ENCODE measurements at places on chromosomes 12 and 14.

- DNase-seq = no peak
These were observed 456.7 kb downstream of the AEBP2 start for GRCh38 chr12:19896041-19896440.

GRCh38 chr14:38001501-38001900, 206.2 kb upstream of the SSTR1 start:
- DNase-seq = no peak

GRCh38 chr12:20585913-20586312, 109.2 kb upstream of the SLCO1C1 start:
- DNase-seq = no peak

- peak; percentile 48 for DNase-seq
These were observed 9.9 kb downstream of the BCL7A start for GRCh38 chr12:122031342-122032216.

DNA sequence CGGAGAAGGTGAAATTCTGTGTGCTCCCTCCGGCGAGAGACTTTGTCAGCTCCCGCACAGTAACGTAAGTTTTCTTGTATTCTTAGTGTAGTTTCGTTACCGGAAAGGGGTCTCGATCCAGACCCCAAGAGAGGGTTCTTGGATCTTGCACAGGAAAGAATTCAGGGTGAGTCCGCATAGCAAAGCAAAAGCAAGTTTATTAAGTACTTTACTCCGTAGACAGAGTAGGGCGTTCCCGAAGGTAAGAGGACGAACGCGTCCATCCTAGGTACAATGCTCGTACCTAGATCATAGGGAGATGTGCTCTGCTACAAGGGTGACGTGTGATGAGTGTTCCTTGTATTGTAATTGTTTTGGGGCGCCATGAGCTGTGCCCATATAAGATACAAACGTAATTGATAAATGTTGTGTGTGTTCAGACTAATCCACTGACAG, 293 bp downstream of the IFI27L1 start:
- DNase-seq = peak; percentile 54

DNA sequence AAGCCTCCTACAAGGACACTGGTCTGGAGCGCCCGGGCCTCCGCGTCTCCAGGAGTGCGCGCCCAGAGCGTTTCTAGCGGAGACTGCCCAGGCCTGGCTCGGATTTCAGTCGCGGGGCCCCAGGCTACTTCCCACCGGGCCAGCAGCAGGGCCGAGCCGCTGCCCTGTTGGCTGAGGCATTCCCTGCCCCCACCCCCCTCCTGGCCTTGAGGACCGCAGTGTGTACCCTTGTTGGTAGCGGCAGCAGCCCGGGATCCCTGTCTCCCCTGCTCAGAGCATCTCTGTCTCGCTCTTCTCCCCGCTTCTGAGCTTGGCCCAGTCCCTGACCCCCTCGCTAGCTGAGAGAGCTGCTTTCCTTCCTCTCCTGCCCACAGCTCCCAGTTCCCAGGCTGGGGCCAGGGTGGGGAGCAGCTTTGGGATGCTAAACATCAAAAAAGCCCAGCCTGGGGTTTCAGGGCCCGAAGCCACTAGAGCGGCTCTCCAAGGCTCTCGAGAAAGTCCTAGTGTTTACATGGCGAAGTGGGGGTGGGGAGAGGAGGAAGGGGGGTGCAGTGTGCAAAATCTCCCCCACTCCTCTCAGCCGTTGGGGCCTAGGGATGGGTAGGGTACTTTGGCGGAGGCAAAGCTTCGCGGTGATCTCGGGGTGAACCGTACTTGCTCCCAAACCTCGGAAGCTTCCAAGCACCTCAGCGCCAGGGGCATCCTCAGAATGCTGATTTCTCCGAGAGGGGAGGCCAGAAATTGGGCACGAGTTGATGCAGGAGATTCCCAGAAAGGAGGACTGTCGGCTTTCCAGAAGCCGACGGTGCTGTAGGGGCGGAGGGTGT, 6.4 kb downstream of the NKX2-1 start:
- DNase-seq = peak; percentile 81

DNA sequence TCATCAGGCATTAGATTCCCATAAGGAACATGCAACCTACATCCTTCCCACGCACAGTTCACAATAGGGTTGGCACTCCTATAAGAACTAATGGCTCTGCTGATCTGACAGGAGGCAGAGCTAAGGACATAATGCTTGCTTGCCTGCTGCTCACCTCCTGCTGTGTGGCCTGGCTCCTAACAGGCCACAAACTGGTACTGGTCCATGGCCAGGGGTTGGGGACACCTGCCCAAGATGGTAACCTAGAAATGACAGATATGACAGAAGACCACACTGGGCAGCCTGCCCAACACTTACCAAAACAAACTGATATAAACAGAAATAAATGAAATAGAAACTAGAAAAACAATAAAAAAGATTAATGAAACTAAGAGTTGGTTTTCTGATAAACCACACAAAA, 325.6 kb downstream of the SEC23A start:
- DNase-seq = no peak

- DNase-seq = no peak
These were observed 222.3 kb upstream of the TMTC1 start for GRCh38 chr12:30006021-30006420.

- no peak for DNase-seq
These were observed 72.0 kb downstream of the SMOC1 start for GRCh38 chr14:69951263-69951662.

- no peak for DNase-seq
These were observed 23.7 kb upstream of the TDRD9 start for GRCh38 chr14:103904493-103905107.

DNA sequence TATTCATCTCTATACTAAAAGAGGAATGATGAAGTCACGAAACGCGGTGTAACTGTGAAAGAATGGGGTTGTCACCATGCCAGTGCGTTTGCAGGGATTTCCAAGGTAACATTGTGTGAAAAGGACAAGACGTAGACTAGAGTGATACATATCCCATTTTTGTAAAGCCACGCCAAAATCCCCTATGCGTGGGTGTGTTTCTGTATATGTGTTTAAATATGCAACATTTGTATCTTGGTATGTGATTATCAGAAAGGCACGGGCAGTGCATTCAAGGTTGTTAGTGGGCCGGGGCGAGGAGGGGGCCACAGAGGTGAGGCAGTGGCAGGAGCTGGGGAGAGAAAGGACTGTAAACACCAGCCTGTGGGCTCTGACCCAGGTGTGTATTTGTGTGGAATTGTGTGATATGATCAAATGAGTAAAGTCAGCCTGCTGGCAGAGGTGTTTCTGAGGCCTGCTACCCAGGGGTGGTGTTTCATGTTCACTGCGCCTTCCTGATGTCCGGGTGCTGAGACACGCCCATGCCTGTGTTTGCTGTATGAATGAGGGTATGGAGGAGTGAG, 137.8 kb downstream of the ADGRD1 start:
- no peak for DNase-seq

DNA sequence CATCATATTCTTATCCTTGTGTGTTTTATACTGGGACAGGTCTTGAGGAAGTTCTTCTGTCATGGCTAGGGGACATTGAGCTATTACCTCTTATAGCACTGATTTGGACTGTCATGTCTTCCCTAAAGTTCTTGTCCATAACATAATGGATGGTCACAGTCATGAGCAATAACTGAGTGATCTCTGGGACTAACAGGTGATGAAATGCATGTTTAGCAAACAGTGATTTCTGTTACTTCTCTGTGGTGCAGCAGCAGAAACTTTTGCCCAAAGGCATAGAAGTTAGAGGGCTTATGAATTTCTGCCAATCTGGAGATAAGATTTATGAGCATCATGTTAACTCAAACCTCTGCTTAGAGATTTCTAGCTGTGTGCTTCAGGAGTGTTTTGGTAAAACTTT, 5.9 kb downstream of the ADIPOR2 start:
- DNase-seq = no peak

DNA sequence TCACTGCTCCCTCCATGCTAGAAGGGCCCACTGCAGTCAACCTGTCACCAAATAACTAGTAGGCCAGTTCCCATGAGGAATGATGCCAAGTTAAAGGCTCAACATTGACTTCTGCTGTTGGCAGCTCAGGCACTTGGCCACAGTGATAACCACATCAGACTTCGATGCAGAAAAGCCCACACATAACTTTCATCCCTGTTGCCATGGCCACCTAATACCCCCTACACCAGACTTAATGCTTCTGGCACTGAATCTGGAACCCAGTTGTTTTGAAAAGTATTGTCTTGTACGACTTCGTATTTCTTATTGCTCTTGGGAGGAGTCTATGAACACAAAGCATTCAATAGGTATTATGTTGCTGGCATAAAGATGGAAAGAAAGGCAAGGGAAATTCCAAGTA, 44.3 kb upstream of the HELB start:
- no peak for DNase-seq

DNA sequence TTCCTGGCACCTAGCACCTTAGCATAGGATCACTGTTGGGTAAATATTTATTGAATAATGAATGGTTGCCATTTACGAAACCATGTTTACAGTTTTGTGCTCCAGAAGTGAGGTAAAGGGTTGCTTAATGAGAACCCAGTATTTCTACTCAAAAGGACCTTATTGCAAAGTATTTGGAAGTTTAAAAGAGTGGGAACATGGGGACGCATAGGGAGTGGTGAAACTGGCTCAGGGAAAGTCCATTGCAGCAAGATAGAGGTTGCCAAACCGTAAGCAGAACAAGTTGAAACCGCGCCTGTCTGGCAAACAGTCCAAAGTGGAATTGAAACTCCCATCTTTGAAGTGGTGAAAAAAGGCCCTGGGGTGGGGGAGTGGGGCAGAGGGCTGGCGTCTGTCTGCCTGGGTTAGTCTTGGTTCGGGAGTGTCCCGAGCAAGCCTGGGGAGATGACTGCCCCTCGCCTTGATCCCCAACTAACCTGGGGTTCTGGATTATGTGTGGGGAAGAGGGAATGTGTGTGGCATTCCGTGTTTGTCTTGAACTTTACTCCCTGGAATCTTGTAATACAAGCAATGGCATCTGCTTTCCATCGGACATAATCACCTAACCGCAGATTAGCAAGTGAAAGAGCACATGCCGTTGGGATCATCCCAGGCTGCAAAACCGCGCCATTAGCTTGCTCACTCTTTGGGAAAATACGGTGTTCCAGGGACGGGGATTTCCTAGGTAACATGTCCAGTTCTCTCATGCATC, 7.2 kb downstream of the ALDH2 start:
- DNase-seq = no peak

GRCh38 chr14:79836577-79836976, 374.7 kb downstream of the DIO2 start:
- DNase-seq = no peak

DNA sequence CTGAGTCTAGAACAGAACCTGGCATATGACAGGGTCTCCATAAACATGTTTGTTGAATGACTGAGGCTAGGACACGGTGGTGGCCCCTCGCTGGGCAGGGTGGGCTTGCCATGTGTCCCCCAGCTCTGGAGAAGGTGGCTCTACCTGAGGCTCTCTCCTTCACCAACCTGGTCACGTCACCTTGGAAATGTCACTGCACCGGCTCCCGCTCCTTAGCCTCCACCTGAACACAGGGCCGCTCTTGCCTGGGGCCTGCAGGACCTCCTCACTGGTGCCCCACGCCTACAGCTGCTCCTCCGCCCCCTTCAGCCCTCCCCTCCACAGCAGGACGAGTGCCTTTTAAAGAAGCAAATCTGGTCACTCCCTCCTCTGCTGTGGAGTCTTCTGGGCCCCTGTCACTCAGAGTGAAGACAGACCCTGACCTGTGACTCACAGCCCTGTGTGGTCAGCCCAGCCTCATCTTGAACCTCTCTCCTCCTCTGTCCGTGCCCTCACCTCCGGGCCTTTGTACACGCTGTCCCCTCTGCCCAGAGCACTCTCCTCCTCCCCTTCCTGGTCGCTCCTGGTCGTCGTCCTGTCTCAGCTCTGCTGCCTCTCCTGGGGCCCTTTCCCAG, 81.0 kb downstream of the ADGRD1 start:
- no peak for DNase-seq

GRCh38 chr14:101705733-101706508, 55.6 kb upstream of the PPP2R5C start:
- DNase-seq = peak; percentile 29

GRCh38 chr14:99412117-99413061, 68.3 kb downstream of the SETD3 start:
- DNase-seq = no peak

DNA sequence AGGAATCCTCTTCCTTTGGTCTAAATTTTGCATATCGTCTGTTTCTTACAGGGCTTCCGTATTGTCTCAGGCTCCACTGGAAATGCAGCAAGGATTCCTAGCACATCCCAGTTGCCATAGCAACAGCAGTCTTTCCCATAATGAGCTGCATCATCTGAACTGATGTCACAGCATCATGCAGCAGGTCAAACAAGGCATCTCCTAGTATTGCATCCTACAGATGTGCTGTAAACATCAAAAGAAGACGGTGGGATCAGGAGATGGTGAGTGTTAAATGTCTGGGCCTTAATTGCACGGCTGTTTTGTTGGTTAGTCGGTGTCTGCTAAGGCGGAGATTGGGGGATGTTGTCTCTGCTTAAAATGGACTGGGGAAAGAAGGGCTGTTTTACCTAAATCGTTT, at the start of gene AKAP6:
Gene AKAP6 (plus strand): TSS at position 153 of the 400 bp plus-strand sequence. CDS start 104,196 bp downstream, outside the sequence.
- peak; percentile 32 for DNase-seq

DNA sequence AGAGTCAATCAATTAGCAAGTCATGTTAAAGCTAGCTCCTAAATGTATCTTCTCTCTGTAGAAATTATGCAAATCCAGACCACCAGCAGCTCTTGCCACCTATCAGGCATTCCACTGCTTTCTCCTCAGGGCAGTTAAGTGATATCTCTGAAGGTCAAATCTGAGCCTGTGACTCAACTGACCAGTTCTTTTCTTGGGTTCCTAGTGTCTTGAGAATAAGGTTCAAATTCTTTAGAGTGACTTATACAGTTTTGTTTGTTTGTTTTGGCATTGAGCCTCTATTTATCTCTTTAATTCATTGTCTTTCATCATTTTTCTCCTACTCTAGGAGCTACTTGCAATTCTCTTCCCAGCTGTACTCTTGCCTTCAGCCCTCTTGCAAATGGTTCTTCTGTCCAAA, 2.5 kb upstream of the LRIG3 start:
- DNase-seq = no peak

GRCh38 chr12:122080149-122081082, 1.9 kb downstream of the MLXIP start:
- DNase-seq = peak; percentile 68

DNA sequence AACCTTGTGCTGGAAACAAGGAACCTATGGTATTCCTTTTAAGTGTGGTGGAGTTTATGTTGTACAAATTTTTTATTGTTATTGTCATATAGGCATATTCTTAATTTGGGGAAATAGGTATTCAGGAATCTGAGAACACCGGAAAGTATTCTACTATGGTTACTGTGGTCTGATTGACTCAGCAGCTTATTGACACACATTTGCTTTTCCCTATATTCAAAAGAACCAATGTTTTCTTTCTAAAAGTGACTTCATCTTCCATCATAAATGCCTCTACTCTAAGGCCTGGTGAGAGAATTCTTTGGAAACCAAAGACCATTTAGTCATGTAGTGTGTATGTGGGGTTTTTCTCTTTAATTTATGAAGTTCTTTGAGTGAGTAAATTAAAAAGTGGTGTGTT, 474.8 kb downstream of the TMTC2 start:
- no peak for DNase-seq

GRCh38 chr12:14394317-14395073, 29.0 kb downstream of the ATF7IP start:
- peak; percentile 91 for DNase-seq

DNA sequence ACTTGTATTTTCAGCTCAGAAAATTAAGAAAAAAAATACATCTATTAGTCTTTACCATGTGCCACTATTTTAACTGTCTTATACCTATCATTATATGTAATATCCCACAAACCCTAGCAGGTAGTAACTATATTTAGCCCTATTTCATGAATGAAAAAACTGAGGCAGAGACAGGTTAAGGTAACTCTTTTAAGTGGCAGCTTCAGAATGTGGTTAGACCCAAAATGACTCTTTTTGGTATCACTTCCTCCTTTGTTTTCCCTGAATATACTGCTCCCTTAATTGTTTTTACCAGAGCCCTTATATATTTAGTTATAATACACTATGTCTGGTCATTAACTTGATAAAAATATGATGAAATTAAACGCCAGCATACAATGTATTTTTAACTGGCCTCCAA, 235.6 kb upstream of the RPL10L start:
- DNase-seq = no peak
